ENCODE measurements at places on chromosomes 6 and 20.
A peak's percentile ranks its signal among the peaks of the same experiment; 100 is the strongest.

DNA sequence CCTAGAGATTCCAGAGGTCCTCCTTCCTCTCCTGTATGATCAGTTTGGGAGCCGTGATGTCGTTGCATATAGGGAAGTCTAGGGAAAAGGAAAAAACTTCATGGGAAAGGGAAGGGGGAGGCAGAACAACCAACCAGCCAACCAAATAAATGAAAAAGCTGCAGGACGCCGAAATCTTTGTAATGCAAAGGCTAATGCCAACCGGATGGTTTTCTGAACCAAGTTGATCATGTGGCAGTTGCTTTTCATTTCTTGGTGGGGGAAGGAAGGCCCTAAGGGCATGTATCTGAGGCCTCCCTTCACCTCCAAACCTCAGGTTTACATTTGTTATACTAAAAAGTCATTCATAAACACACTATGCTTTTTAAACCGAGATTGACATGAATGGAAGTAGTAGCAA, 167.2 kb downstream of the ARID1B start:
- DNase-seq, result no peak

DNA sequence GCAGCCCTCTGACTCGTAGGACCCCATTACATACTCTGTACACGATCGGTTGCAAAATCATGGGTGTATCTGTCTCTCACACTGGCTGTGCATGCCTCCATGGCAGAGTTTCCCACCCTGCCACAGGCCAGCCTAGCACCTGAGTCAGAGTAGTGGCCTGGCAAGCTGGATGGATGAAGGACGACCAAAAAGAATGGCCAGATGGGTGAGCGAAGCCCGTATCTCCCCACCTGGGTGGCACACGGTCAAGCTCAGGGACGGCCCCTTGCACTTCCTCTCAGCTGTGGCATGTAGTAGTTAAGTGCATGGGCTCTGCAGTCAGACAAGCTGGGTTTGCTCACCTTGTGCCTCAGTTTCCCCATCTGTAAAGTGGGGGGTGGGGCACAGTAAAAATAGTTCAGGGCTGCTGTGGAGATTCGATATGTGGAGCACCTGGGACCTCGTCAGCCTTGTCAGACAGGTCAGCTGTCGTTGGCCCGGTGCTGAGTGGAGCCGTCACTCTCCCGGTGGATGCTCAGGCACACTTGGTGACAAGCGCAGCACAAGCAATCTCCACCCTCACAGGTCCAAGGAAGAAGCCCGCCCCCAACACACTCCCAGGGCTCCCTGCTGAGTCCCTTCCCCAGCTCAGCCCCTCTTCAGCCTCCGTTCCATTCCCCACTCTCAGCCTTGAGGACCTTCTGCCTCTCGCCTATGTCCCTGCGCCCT, 12.6 kb downstream of the CPNE5 start:
- DNase-seq, result no peak

DNA sequence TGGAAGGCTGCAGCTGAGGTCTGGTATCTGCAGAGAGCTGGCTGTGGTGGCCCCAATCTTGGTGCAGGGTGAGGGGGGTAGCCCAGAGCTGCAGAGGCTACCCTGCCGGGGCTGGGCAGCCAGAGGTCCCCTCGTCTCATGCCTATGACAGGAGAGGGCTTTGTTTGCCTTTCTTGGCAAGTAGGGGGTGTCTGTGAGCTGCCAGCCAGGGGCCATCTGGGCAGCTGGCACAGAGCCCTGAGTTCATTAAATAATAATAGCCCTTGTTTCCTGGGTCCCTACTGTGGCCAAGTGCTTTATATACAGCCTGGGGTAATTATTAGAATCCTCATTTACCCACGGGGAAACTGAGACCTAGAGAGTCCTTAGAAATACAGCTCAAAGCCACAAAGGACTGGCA, 66.6 kb downstream of the EZR start:
- no peak for DNase-seq

DNA sequence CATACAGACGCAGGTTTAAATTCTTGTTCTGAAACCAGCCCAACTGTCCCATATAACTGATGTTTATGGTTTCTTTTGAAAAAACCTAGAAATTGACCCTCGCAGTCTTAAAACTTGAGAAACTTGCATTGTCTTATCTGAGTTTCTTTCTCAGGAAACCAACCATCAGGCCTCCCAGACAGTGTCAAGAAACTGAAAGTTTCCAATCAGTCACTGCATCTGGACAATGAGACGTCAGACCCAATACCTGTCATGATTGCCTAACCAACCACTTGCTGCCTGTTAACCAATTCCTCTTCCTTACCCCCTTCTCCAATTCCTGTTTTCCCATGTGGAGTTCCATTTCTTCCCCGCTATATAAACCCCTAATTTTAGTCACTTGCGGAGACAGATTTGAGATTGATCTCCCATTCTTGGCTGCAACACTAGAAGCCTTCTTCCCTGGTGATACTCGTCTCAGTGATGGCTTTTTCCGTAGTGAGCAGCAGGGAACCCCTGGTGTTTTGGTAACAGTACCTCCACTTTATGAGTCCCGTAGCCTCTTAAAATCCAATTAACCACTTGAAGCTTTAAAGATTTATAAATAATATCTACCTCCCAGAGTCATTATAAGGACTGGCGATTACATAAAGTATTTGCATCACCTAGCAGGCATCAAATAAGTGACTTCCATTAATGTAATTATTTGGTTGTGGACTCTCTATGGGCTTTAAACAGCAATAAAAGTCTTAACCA, 49.3 kb downstream of the GPR63 start:
- no peak for DNase-seq

DNA sequence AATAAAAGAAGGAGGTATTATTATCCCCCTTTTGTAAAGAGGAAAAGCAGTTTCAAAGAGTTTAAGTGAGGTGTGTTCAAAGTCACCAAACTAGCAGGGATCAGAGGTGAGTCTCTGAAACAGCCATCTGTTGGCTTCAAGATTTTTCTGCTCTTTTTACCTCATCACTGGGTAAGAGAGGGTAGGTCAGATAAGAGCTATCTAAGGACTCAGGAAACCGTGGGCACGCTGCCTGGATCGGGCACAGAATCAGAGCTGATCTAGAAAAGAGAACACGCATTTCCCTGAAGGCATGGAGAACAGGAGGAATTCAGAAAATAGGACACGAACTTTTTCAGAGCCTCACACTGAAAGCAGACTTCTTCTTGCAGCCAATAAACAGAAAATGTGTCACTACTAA, 65.8 kb upstream of the LY86 start:
- no peak for DNase-seq

DNA sequence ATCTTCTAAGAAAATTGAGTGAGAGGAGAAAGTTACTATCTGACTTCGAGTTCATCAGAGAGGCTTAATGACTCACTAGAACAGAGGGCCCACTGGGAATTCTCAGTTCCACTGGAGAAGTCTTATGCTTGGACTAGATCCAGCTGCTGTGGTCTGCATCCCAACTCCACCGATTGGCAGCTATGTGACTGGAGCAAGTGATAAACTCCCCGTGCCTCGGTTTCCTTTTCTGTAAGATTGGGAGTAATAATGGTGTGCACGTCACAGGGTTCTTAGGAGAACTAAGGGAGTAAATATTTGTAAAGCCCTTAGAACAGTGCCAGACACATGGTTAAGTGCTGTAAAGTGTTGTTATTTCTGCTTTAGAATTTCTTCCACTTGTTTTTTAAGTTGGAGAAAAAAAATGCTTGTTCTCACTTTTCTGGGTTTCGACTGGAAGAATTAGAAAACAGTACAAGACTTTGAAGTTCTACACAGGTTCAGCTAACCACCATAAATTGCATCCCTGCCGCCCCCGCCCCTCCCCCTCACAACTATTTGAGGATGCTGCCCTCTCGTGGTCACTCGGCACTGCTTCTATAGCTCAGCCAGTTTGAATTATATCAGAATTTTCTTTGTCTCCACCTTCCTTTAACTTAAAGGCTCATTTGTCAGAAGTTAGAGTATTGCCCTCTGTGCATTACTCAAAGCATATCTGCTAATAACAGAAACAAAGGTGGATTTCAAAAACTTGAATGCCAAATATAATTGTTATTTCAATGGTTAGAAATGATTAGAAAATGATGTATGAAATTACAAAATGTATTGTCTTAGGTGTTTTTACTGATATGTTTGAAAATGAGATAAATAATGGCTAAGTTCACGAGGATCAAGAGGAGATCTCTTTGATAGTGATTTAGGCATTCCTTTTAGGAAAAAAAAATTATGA, 95.0 kb upstream of the IFNGR1 start:
- DNase-seq, result peak; percentile 48

GRCh38 chr6:12614456-12614855, 102.1 kb upstream of the PHACTR1 start:
- no peak for DNase-seq

GRCh38 chr6:4491501-4492260, 284.5 kb upstream of the CDYL start:
- DNase-seq, result no peak

DNA sequence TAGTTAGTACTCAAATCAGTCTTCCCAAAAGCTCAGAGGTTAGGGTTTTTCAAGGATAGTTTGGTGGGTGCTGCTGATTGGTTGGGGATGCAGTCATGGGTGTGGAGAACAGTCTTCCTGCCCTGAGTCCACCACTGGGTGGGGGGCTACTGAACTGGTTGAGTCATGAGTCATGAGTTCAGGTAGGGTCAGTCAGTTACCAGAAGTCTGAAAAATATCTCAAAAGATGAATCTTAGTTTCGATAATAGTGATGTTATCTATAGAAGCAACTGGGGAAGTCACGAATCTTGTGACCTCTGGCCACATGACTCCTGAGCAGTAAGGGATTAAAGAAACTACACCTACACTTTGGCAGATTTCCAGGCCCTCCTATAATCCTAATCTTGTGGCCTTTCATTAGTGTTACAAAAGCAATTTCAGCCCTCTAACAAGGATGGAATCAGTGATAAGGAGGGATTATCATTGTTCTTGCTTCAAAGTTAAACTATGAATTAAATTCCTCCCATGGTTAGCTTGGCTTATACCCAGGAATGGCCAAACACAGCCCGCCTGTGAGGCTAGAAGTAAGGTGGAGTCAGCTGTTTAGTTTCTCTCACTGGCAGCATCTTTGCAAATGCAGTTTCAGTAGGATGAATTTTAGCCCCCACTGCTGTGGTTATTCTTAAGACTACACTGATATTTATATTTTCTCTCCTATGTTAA, 33.3 kb upstream of the NKAIN2 start:
- DNase-seq, result no peak

- peak; percentile 21 for DNase-seq
Observed at GRCh38 chr6:157861184-157861583, 38.1 kb downstream of the SNX9 start.

- DNase-seq, result no peak
Observed at GRCh38 chr6:13559968-13560650, 14.3 kb upstream of the SIRT5 start.

GRCh38 chr6:89392823-89393222, 19.2 kb downstream of the RRAGD start:
- DNase-seq, result no peak

- no peak for DNase-seq
Observed at GRCh38 chr6:158729906-158730540, 80.2 kb downstream of the SYTL3 start.

GRCh38 chr6:13664703-13665352, 46.8 kb downstream of the RANBP9 start:
- DNase-seq, result no peak

GRCh38 chr6:118202517-118202916, 295.5 kb downstream of the SLC35F1 start:
- no peak for DNase-seq

GRCh38 chr6:128979071-128979470, 96.1 kb downstream of the LAMA2 start:
- no peak for DNase-seq

DNA sequence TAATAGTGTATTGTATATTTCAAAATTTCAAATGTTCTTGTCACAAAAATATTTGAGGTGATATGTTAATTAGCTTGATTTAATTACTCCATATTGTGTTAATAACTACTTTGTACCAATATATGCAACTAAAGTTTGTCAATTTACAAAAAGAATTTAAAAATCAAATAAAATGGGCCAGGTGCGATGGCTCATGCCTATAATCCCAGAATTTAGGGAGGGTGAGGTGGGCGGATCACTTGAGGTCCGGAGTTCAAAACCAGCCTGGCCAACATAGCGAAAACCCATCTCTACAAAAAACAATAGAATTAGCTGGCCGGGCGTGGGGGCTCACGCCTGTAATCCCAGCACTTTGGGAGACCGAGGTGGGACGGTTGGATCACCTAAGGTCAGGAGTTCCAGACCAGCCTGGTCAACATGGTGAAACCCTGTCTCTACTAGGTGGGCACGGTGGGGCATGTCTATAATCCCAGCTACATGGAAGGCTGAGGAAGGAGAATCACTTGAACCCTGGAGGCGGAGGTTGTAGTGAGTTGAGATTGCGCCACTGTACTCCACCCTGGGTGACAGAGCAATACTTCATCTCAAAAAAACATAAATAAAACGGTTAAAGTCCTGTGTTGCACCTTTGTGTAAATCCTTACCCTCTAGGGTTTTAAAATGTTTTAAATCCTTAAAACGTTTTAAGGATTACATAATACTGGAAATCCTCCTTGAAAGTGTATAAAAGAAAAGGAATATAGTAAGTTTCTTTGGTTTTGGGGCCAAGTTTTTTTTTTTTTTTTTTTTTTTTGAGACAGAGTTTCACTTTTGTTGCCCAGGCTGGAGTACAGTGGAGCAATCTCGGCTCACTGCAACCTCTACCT, 4.0 kb downstream of the HSPA1B start:
- peak; percentile 52 for DNase-seq

DNA sequence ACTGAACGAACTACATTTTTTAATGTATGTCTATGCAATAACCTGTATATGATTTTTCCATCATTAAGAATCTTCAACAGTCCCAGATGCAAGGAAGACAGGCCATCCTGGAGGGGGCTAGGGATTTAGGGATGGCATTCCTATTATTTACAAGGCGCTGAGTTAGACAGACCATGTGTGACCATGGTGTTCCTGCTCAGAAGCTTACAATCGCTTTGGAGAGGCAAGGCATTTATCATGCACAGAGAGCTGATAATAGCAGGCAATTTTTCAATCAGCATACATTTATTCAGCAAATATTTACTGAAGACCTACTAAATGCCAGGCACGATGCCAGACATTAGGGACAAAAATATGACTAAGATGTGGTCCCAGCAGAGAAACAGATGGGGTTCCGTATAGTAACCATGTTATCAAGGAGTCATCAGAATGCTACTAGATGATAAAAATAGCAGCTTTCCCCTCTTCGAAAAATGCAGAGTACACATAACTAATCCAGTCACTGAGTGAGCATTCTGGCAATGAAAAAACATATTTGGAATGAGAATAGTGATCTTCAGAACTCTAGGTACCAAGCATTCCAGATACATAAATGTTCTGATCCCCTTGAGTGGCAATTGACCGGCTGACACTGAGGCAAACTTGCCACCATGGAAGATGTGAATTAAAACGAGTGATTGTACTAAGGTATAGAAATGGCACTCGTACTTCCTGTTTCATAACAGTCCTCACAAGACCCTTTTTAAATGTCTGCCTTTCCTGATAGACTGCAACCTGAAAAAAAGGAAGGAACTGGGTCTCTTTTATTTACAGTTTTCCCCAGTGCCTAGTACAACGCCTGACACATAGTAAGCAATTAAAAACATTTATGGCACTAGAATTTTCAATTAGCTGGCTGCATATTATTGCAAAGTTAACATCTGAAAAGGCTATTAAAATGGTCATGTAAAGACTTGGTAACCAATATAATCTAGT, 135.7 kb downstream of the ATXN1 start:
- no peak for DNase-seq

- peak; percentile 77 for DNase-seq
Observed at GRCh38 chr6:26187981-26188635, 100.9 kb downstream of the HFE start.

- DNase-seq, result no peak
Observed at GRCh38 chr6:1094306-1094705, 217.6 kb upstream of the FOXQ1 start.

All from hematopoietic multipotent progenitor cell treated with erythropoietin and hydrocortisone succinate and interleukin-3 and kit ligand, for 15 days (in vitro differentiated cells).